ENCODE measurements at places on chromosomes 2 and 18.

- peak; percentile 96 for DNase-seq
Observed at GRCh38 chr2:148874868-148875341, at the start of gene KIF5C. KIF5C (plus strand) TSS chr2:148875227; CDS start chr2:148875618, 391 bp downstream.

DNA sequence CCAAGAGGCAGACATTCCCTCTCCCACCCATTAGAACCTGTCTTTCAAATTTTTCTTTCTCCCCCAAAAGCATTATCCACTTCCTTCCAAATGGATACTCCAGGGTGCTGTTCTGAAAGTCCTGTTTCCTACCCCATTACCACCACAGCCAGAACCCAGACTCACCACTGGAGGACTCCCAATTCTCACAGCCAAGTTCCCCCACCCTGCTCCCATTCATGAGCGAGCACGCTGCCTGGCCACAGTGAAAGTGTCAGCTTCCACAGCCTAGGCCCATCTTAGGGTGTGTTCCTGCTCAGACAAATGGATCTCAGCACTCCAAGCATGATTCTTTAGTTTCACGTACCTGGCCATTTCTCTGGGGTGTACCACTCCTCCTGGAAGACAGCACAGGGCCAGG, 3.8 kb upstream of the ANKRD53 start:
- peak; percentile 2 for DNase-seq

DNA sequence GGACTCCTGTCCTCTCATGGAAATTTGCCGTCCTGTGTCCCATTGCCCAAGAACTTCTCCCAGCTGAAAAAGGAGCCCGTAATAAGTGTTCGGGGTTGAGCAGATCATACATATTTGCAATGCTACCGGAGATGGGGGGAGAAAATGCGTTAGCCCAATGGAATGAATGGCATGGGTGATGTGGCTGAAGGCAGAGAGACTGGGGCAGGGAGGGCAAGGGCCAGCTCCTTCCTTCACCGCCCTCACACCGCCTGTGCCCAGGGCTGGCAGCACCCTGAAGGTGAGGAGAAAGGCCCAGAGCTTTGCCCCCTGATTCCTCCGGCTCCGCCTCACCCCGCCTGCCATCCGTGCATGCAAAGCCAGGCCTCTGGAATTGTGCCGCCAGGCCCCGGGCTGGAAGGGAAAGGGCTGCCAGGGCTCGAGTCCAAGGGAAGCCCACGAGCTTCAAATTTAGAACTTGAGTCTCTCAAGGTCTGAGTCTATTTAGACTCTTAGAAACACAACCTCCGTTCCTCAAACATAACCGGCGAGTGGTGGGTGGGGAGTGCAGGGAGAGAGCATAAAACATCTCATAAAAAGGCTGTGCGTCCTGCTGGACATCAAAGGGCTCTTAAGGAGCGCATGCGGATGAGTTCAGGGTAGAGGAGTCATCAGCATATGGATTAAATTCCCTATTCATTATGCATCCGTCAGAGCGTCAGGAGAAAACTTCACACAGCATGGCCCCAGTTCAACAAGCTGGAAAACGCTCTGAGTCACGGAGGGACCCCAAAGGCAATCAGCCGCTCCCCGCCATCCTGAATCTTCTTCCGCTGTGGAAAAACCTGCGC, 121.7 kb upstream of the GLI2 start:
- peak; percentile 80 for DNase-seq

- DNase-seq: no peak
Observed at GRCh38 chr2:96942907-96943632, 43.3 kb downstream of the FAM178B start.

- DNase-seq: peak; percentile 72
Observed at GRCh38 chr2:231687133-231687852, 21.0 kb upstream of the PTMA start.

DNA sequence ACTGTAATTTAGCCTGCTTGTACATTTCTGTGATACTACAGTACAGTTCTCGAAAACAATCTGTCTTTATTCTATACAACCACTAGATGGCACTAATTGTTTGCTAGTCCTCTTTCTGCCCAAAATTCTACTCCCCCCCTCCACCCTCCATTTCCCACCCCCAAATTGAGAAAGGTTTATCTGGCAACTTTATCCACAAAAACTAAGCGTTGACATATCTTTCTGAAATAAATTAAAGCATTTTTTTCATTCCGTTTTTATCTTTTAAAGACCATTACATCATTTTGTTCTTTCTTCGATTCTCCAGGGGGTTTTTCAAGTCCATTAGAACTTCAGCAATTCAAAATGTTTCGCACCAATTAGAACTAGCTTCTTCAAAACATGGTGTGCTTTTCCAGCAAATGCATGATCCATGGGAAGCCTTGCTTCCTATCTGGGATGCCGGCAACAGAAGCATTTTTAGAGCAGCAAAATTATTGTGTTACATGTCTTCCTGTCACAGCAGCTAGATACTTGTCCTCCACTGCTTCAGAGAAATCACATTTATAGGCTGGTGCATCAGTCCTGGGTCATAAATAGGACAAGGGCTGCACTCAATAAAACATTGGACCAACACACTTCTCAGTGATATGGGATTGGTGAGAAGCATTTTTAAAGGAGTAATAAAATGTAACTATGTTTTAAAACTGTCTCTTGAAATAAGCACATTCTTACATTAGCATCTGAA, 241.3 kb downstream of the PAX3 start:
- peak; percentile 51 for DNase-seq

GRCh38 chr2:233063269-233063975, 3.3 kb downstream of the INPP5D start:
- no peak for DNase-seq

- no peak for DNase-seq
Observed at GRCh38 chr2:44560352-44560751, 198.6 kb downstream of the CAMKMT start.

DNA sequence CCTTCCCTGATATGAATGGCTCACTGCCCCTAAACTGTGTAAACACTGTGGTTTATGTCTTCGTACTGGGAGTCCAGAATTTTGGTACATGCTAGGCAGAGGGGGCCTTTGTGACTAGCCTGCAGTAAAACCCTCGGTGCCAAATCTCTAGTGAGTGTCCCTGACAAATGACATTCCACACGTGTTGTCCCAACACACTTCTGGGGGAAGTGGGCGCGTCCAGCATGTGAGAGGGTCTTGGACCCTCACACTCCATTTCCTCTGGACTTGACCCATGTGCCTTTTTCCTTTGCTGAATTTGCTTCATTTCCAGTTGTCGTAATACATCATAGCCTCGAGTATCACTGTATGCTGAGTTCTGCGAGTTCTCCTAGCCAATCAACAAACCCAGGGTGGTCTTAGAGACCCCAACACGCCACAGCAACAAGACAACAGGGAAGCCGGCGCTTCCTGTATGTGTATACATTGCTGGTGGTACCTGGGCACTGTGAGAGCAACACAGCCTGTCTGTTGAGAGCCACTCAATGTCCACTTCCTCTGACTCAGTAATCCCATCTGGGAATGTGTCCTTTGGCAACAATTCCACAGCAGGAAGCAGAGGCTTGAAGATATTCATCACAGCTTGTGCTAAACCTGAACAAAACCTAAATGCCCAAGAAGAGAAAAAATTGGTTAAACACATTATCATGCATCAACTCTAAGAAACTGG, 26.9 kb upstream of the SLC66A3 start:
- peak; percentile 51 for DNase-seq

GRCh38 chr2:64362562-64363026, 91.4 kb upstream of the LGALSL start:
- DNase-seq: no peak

DNA sequence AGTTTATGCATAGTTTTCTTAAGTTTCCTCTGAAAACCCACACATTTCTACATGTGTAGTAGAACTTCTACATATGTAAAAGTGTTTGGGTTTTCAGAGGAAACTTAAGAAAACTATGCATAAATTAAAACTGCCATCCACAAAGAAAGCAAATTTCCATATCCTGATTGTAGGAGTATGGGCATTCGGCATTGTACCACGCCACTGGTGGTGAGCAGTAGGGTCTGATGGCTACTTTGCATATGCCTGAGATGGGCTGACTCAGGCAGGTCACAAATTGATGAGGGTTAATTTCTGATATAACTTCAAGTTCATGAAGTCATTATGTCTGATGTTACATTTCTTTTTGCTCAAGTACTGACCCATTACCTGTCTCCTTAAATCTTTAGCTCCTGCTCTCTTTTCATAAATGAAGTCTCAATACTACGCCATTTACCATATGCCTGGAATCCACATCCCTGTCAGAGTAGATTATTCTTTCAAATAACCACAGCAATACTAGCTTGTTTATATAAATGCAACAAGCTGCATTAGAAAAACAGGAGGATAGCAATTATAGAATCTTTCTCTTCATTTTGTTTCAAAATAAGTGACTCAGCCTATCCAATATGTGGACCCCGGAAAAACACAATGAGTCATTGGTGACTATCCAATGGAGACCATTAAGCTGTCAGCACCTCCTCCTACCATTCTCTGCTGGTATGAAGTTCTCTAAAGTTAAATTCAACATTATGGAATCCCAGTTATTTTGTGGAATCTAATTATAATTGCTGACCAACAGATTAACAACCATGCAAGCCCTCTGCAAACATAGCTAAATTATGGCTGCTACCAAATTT, 355.2 kb upstream of the UBE2E3 start:
- peak; percentile 69 for DNase-seq

DNA sequence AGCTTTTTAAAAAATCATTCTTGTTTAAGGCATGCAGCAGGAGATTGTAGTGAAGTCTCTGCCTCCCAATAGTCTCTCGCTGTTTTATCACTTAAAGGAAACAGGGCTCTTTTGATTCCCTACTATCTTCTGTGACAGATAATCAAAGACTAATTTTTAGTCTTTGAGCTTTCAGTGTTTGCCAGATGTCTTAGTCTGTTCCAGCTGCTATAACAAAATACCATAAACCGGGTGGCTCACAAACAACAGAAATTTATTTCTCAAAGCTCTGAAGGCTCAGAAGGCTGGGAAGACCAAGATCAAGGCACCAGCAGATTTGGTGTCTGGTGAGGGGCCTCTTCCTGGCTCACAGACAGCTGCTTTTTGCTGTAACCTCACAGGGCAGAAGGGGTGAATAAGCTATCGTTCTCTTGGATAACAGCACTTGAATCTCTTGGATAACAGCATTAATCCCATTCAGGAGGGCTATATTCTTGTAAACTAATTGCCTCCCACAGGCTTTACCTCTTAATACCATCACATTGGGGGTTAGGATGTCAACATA, 37.8 kb upstream of the STAT4 start:
- no peak for DNase-seq

- peak; percentile 58 for DNase-seq
Observed at GRCh38 chr18:23573626-23574431, 12.5 kb downstream of the NPC1 start.

DNA sequence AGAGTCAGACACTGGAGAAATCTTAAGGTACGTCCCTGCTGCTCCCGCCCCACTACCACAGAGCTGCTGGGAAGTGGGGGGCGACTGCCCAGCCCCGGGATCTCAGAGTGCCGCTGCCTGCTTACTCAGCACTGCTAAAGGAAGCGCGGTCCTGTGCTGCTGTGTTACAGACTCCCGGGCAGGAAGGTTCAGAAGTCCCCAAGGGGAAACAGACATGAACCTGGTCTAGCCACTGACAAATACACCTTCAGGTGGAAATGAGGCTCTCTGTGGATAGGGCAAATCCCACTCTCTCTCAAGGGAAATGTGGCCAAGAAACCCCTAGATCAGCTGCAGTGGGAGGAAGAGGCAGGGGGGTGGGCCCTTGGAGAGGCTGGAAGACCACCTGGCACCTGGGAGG, 13.7 kb downstream of the MTERF4 start:
- DNase-seq: peak; percentile 4

DNA sequence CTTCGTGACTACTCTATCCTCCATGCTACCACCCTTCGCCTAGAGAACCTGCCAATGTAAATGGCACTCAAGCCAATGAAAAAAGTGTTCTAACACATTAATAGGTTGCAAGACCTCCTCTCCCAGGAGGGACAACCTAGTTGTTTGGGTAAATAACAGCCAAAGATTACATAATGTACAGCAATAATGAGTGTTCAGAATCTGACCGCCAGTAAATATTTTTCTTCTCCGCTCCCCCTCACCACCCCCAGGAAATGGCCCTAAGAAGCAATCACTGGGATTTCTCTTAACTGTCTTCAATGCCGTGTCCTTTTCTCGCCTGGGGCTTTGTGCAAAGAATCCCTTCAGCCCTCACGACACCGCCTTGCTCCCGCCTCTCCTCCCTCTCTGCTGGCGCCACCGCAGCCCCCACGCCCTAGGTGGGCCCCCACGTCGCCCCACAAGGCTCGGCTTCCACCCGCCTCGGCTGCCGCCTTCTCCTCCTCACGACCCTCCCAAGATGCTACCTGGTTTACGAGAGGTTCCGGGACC, 458 bp downstream of the HYCC2 start:
- DNase-seq: peak; percentile 29

- DNase-seq: no peak
Observed at GRCh38 chr2:11409572-11409959, 56.4 kb downstream of the E2F6 start.

- no peak for DNase-seq
Observed at GRCh38 chr2:196399096-196399495, 227.7 kb upstream of the STK17B start.

GRCh38 chr18:50313031-50313607, 25.6 kb upstream of the CXXC1 start:
- DNase-seq: no peak

DNA sequence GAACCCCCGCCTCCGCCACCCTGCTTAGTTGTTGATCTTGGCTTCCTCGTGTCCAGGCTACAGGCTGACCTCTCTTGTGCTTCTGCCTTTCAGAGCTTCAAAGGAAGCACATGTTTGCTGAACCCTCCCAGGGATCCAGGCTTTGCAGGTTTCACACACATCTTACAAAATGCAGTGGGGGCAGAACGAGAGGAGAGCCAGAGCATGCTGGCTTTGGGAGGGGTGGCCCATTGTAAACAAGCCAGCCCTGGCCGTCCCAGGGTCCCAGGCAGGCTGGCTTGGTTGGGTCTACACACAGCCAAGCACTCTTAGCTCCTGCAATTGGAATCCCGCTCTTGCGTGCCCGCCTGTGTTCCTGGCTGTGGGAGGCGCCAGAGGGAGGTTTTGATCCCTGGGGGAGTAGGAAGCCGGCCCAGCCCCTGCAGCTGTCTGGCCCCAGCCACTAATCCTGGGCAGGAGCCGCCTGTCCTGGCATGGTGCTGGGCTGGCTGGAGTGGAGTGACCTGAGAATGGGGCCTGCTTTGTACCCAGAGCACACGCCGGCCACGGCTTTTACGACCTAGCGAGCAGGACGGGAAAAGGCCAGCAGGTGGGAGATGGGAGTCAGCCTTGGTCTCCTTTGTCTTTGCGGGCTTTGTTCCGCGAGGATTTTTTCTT, 53.9 kb downstream of the SH3BP4 start:
- peak; percentile 47 for DNase-seq

GRCh38 chr18:25886283-25886682, 204.1 kb downstream of the SS18 start:
- no peak for DNase-seq

DNA sequence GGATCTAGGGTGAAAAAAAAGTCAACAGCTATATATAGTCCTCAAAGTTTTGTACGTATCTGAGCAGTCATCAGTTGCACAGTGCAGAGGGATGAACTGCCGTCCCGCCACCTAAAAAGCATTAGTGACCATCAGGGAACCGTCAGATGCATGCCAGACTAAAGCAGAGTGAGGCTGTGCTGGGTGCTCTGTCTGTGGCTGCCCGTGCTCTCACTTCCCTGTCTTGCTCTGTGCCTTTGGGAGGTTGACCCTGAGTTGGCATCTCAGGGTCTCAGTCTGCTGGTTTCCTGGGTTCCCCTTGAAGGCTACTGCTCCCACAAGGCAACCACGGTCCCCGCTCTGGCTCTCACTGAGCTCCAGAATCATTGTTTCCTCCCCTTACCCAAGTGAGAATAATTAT, 11.1 kb downstream of the CLUL1 start:
- DNase-seq: no peak

All from AG20443 (cell line).